ENCODE measurements at places on chromosomes 5 and 9.
A peak's percentile ranks its signal among the peaks of the same experiment; 100 is the strongest.

- DNase-seq = no peak
Measured at GRCh38 chr5:142821733-142822487, 51.7 kb downstream of the ARHGAP26 start.

GRCh38 chr9:133394687-133395271 lies 18.6 kb downstream of the STKLD1 start:
- DNase-seq = no peak

DNA sequence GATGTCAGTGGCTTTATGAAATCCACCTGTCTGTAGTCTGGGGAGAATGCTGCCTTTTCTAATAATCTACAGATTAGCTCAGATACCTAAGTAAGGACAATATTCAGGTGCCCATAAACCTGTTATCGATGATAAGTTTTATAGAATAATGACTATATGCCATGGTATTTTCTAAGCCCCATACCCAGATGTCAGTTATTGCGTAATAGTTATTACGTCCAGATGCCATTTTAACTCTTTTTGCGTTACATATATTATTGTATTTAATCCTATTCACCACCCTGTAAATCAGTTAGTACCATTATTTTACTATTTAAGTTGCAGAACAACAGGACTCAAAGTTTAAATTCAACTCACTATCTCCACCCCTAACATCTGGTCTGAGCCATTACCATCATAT lies 1343.9 kb upstream of the ACO1 start:
- DNase-seq = no peak

- DNase-seq = no peak
Measured at GRCh38 chr5:165231821-165232508, 1726.5 kb downstream of the MAT2B start.

- no peak for DNase-seq
Measured at GRCh38 chr9:81455462-81456219, 233.7 kb downstream of the TLE1 start.

DNA sequence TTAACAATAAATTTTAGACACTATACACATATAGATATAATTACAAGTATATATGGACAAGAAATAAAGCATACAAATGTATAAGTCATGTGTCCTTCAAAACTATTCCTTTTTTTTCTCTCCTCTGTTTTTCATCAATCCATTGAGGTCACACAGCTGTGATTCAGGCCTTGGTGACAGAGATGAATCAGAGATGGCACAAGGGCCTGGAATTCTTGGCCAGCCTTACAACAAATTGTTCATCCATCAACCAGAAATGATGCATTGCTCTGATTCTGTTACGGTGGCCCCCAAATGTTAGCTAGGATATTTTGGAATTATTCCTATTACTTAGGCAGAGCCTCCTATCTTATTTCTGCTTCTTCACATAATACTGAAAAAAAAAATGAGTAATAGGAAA lies 108.7 kb upstream of the MPDZ start:
- DNase-seq = no peak

- DNase-seq = no peak
Measured at GRCh38 chr9:77909306-77909705, 122.3 kb downstream of the GNAQ start.

- no peak for DNase-seq
Measured at GRCh38 chr9:110317911-110318310, 19.8 kb downstream of the TXNDC8 start.

DNA sequence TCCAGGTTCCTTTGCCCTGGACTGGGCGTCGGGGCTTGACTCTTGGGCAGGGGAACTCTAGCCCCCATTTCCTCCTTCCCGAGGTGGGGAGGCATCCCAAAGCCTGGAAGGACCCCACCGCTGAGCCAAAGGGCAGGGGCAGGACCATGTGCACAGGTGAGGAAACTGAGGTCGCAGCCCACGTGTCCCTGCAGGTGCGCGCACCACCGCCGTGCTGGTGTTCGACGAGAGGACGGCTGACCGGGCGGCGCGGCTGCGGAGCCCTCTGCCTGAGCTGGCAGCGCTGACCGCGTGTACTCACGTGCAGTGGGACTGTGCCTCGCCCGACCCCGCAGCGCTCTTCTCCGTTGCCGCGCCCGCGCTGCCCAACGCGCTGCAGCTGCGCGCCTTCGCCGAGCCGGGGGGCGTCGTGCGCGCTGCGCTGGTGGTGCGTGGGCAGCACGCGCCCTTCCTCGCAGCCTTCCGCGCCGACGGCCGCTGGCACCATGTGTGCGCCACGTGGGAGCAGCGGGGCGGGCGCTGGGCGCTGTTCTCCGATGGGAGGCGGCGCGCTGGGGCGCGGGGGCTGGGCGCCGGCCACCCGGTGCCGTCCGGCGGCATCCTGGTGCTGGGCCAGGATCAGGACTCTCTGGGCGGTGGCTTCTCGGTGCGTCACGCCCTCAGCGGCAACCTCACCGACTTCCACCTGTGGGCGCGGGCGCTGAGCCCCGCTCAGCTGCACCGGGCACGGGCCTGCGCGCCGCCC lies 2.8 kb downstream of the ADGRD2 start:
- DNase-seq = no peak

DNA sequence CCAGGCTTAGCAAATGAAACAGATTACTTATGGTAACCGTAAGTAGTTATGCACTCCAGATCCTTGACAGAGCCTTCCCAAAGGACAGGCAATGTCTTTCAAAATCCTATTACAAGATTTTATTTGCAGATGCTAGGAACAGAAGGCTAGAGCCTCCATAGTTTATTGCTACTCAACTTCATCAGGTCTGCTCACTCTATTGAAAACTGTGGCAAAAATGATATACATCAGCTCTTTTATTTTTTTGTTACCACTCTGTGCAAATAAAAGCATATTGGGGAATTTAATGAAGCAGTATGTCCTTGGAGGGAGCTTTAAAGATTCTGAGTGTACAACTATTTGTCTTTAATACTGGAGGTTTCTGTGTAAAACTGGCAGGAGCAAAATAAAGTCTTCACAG lies 46.5 kb downstream of the SLC44A1 start:
- DNase-seq = no peak

- DNase-seq = no peak
Measured at GRCh38 chr5:107869438-107870115, 198.8 kb upstream of the EFNA5 start.

DNA sequence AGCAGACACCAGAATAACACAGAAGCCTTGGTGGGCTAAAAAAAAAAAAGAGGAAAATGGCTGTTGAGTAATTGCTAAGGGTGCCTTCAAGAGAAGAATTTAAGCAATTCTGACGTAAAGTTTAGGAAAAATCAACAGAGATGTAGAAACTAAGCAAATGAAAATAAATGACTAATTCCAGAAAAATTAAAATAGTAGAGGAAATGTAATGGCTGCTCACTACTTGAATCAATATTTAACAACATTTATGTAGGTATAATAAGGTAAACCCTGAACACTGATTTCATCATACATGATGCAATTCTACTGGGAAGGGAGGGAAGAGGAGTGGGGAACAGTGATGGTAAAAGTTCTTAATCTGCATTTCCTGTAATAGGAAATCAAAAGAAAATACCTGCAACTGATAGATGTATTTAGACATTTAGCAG lies 41.4 kb downstream of the PUM3 start:
- DNase-seq = no peak

DNA sequence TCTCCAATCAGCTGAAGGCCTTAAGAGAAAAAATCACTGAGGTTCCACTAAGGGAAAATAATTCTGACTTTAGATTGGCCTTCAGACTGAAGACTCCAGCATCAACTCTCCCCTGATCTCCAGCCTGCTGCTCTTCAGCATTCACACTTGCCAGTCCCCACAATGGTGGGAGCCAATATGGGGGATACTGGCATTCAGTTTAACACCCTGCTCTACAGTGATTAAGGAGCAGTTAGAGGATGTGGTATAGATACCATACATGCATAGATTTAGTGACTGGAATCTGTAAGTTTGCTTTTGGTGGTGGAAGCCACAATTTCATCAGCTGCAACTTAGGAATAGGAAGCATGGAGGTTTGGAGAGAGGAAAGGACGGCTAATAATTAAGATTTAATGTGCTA lies 2017.7 kb upstream of the CDH6 start:
- no peak for DNase-seq

- no peak for DNase-seq
Measured at GRCh38 chr5:131430794-131431193, 166.9 kb downstream of the CDC42SE2 start.

DNA sequence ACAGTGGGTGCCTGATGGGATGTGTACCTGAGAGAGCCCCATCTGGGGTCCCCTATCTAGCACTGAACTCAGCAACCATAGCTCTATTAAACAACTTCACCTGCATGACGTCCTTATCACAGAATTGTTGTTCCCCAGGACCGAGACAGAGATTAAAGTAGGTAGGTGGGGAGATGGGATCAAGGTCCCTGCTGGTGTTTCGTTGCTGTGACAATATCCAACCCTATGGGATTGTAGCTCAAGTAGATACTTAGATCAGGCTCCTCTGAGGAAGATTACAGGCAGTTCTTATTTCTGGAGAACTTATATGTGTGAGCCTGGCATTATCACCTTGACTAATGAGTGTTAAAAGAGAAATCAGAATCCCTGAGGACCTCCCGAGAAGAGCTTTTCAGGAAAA lies 84.9 kb downstream of the SLC28A3 start:
- no peak for DNase-seq

- no peak for DNase-seq
Measured at GRCh38 chr5:124735169-124735858, 11.1 kb downstream of the ZNF608 start.

- peak; percentile 14 for DNase-seq
Measured at GRCh38 chr5:134138416-134139376, 24.2 kb downstream of the TCF7 start.

- no peak for DNase-seq
Measured at GRCh38 chr5:109496112-109496511, 86.3 kb upstream of the PJA2 start.

DNA sequence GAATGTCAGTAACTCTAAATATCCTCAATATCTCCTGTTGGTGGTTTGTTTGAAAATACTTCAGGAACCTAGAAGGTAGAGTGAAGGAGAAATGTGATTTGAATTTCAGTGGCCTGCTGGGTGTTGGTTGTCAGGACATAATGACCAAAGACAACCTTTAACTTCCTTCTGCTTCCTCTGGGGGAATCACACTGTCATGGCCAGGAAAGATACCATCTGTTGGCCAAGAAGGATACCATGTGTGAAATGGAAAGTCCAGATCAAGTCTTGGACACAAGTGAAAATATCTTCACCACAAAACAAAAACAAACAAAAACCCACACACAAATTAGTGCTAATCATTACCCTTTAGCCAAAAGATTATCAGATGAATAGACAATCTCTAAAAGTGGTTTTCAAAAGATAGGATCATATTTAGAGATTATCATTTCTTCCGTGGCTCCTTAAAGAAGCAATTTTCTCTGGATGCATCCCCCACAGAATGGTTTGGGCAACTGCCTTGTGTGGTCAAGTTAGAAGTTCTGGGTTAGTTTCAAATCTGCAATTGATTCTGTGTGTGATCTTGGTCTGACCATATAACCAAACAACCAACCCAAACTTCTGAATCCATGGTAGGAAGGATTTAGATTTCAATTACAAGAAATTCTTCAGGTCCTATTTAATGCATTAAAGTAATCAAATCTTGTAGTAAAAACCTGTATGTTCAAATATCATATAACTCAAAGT lies 1.6 kb downstream of the C1QTNF3 start:
- no peak for DNase-seq

DNA sequence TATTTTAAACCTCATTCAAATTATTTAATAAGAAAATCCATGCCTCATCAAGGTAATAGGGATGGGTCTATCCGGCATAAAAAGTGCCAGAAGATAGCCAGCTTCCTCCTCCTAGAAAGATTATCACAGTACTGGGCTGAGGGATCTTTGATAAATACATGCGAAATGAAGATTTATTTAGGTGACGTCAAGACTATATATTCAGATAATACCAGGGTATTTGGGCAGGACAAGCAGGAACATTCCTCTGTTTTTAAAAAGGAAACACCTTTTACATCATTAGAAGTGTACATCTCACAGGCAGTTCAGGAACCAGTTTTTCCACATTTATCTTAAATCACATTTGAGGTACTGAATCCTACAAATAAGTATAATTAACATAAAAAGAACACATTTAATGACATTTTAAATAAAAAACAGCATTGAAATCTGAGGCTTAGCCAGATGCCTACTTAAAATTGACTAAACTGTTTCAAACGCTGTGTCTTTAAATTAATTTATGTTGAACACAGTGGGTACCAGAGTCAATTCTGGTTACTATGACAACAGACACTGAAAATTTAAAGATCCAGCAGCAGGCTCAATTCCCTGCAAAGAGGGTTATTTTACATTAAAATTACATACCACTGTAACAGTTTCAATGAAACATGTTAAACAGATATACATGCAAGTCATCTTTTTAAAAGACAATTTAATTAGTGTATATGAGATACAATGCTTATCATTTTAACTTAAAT lies 124.7 kb upstream of the SLCO6A1 start:
- DNase-seq = no peak

- DNase-seq = no peak
Measured at GRCh38 chr5:163595932-163596607, 90.7 kb downstream of the MAT2B start.

DNA sequence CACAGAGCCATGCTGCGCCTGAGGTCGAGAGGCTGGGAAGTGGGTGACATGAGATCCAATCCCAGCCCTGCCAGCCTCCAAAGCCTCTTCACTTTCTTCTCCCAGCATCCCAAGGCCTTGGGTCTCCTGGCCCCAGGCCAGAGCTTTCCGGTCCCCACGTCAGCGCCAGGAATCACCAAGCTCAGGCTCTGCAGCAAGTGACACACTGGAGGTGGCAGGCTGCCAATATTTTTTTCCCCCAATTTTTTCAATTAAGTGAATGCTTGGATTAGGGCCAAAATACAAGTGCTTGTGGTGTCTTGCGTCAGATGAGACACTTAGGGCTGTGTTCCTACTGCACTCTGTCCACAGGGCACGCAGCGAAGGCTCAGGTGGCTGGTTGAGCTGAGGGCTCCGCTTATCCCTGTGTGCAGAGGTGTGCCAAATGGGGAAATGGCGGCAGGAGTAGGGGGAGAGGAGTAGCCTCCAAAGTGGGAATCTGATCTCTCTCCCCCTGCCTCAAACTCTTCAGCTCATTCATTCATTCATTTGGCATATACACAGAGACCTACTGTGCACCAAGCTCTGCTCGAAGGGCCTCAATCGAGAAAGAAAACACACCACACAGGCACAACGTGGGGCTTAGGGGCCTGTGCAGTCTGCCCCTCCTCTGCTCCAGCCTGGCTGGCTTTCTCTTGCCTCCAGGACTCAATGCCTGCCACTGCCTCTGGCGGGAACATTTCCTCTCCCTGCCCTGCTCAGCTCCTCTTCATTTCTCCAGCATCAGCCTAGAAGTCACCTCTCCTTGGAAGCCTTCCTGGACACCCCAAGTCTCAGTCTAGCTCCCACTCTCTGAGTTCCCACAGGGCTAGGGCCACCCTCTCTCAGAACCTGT lies 16.6 kb downstream of the SH3PXD2B start:
- DNase-seq = no peak

- no peak for DNase-seq
Measured at GRCh38 chr9:118609355-118610044, 759.7 kb downstream of the BRINP1 start.

- no peak for DNase-seq
Measured at GRCh38 chr5:5882706-5883105, 460.2 kb downstream of the ICE1 start.

DNA sequence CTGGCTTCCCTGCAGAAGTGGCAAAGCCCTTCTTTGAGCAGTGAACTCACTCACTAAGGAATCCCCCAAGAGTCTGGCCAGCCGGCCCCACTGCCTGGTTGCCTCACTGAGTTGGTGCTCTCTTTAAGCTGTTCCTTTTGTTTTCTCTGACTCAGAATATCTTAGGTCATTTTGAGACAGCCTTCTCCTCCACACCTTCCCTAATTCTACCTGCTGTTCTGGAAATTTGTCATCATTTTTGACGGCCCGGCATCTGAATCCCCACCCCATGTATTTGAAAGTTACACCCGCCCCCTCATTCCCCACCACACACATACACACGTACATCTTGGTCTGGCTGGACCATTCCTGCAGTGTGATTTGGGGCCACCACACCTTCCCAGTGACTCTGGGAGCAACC lies 41.8 kb downstream of the FGF1 start:
- no peak for DNase-seq

Data from activated gamma-delta T cell treated with Interleukin-2 at 50 U/mL for 16 hours (primary cell).